NB4 (cell line): ENCODE measurements at places on chromosomes 4 and X.

DNA sequence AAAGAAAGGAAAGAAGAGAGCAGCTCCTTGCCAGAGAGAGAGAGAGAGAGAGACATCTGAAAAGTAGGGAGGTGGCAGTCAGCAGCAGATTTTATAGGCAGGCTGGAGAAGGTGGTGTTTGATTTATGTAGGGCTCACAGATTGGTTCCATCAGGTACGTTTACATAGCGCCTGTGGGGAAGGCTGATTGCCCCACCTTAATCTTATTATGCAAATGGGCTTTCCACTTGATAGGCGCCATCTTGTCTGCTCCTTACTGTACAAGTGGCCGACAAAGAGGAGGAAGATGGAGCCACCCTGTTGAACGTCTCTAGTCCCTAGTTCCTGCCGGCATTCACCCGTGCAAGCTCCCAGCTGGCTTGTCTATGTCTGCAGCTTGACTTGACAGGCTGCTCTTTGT lies 49.1 kb upstream of the DHRSX start:
- DNase-seq: no peak

DNA sequence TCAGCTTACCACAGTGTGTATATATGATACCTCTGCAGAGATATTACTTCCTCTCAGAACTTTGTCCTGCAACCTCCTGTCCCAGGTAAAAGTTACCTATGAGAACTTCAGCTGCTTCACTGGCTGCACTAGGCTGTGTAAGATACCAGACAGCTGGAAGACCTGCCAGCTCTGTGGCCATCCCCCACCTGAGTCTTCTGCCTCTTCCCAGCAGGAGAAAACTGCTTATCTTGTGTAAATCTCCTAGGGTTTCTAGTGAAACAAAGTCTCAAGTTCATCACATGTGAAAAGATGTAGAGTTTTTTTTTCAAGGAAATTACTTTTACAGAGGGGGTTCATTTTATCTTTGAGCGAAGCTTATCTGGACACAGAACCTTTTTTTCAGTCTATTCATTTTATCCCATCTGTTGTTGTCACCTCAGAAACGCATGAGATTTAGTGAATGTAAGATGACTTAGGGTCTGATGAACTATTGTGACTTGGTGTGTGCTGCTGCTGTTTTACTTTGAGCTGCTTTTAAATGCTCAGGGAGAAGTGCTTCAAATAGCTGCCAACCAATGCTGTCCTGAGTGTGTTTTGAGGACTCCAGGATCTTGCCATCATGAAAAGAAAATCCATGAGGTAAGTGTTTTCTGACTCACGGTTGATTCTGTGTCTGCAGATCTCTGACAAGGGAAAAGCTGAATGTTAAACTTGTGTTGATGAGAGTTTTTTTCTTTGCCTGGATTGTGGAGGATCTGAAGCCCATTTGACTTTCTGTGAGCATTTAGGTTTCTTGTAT lies 187.8 kb downstream of the FRAS1 start:
- DNase-seq: no peak

GRCh38 chr4:116952530-116953136 lies 132.7 kb downstream of the TRAM1L1 start:
- no peak for DNase-seq

DNA sequence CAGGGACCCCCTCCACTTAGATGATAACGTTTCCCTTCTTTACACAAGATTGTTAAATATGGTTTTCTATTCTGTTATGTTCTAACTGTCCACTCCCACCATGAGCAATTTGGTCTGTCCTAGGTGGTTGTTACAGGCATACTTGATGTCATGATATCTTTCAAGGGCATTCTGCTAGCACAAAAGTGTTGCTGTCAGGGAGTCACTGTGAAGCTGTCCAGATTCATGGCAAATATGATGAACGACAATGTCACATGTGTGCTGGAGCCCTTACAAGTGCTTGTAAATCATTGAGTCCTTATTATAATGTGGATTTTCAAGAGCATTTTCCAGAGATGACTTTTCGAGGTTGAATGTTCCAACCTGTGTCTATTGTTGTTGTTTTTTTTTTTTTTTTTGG lies 1250.7 kb upstream of the PRKX start:
- DNase-seq: no peak

DNA sequence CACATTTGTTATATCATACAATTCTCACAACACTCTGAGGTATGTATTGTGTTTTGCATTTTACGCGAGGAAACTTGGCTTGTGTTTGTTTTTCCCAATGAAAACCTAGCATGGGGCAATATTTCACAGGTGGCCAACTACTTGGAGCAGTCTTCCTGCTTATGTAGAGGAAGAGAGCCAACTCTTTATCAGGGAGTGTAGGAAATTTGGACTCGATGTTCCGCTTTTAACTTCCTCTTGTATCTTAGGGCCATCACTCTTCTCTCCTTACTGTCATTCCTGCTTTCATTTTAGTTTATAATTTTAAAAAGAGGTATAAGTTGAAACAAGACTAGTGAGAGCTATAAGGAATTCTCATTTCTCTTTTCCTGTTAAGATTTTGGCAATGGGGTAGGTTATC lies 107.7 kb upstream of the RPS6KA3 start:
- no peak for DNase-seq

- no peak for DNase-seq
Observed at GRCh38 chr4:173038192-173038896, 130.3 kb upstream of the GALNT7 start.
